ENCODE measurements at places on chromosomes 6 and 20. TPM values are rescaled to one million over a fixed set of nuclear protein-coding genes. Genes with fewer than 3 reads are reported as not detected.

- no peaks in the 10 kb centered on the region for H3K36me3 ChIP-seq
- DNase-seq = no peak
- peaks cover 4% of the 10 kb centered on the region for H3K4me1 ChIP-seq
- peaks cover 2% of the 10 kb centered on the region for H3K27me3 ChIP-seq
Observed at GRCh38 chr6:135181333-135182070, 394 bp downstream of the MYB start.

The AGPAT4 gene
- 90.2 TPM for total RNA-seq

- no peak overlapping the region for H3K4me3 ChIP-seq
- no peak for DNase-seq
- peaks cover 2% of the 10 kb centered on the region for H3K27me3 ChIP-seq
Observed at GRCh38 chr20:61587036-61587435, 335.0 kb downstream of the CDH4 start.

DNA sequence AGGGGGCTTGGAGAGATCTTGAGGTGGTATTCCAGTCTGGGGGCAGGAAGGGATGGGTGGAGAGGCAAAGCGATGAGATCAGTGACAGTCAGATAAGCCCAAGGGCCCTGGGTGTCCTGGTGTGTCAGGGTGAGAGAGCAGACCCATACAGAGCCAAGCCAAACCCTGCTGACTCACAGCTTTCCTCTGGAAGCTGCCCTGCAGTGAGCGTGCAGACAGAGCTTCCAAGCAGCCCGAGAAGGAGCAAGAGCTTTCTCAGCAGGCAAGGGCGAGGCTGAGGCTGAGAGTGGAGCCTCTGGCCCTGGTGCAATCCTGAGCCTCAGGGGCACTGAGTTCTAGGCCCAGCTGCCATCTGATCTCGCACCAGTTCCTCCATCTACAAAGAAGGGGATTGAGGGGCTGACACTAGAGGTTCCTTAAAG is 91.1 kb upstream of the HIVEP1 start:
- peaks cover 5% of the 10 kb centered on the region for H3K4me1 ChIP-seq
- H3K36me3 ChIP-seq = no peaks in the 10 kb centered on the region
- H3K4me3 ChIP-seq = no peak overlapping the region
- DNase-seq = no peak
- no peak overlapping the region for H3K27ac ChIP-seq
- peaks cover 2% of the 10 kb centered on the region for H3K27me3 ChIP-seq

The BHLHE23 gene
- total RNA-seq = 23.9 TPM
